Erythroblast (primary cell): ENCODE measurements at places on chromosomes 2 and 18.

GRCh38 chr2:25582077-25582830 lies 91.1 kb downstream of the DTNB start:
- DNase-seq = no peak

DNA sequence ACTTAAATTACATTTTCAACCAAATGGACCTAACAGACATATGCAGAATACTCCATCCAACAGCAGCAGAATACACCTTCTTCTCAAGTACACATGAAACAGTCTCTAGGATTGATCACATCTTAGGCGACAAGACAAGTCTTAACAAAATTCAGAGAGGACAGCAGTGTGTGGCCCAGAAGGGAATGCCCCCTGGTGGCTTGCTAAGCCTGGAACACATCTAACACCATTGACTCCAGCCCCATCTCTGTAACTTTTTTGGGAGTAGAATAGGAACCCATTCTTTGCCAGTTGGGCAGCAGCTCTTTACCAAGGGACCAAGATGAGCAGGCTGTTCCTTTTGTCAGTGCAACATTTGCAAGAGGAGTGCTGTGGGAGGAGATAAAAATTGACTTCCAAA lies 249.9 kb downstream of the PLCL1 start:
- DNase-seq = peak; percentile 27

DNA sequence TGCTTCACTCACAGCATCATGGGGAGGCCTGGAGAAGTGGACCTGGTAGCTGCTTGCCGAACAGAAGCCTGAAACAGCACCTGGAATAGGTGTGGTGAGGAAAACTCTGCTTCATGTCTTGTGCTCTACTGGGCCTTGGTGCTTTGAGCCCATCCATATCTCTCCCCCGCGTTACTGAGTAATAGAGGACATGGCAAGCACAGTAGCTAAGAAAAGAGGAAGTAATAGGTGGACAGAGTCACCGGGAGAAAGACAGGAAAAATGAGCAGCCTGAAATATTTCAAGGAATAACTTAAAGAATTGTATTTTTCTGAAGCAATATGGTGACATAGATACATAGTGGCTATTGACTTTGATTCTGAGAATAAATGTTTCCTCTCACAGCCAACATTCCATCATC lies 14.0 kb upstream of the HNMT start:
- DNase-seq = no peak

GRCh38 chr2:224645722-224646121 lies 60.6 kb upstream of the CUL3 start:
- DNase-seq = no peak

DNA sequence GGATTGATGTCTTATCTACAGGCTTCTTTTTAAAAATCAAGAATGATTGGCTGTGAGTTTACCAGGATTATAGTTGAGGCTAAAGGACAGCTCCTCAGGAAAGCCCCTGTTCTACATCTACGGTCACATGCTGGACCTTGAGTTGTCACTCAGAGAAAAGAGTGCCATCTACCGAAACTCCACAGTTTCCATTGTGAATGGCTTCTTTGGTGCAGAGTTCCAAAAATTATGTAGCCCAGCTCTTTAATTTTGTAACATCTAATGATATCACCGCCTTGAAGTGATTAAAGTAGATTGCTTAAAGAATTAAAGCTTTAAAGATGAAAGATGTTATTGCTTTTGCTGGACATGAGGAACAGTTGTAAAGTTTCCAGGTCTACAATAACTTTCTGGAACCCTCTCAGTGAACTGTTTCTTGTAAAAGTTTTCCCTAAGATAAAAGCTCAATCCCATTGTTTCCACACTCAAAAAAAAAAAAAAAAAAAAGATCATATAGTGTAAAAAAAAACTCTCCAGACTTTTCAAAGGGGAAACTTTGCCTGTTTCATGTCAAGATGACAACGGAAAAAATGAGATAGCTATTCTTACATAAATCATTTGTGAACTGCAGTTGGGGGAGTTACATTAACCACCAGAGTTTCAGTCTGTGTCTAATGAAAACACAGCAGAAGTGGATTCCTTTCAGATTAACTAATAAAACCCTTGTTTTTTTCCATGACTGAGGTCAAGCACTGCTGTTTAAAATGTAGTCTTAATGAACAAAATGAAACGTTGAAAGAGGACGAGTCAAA lies 4.3 kb downstream of the COL3A1 start:
- DNase-seq = no peak

- DNase-seq = no peak
These were observed 3.3 kb upstream of the CCBE1 start for GRCh38 chr18:59700535-59700967.

GRCh38 chr2:232281858-232282507 lies 96.6 kb upstream of the ALPP start:
- no peak for DNase-seq

DNA sequence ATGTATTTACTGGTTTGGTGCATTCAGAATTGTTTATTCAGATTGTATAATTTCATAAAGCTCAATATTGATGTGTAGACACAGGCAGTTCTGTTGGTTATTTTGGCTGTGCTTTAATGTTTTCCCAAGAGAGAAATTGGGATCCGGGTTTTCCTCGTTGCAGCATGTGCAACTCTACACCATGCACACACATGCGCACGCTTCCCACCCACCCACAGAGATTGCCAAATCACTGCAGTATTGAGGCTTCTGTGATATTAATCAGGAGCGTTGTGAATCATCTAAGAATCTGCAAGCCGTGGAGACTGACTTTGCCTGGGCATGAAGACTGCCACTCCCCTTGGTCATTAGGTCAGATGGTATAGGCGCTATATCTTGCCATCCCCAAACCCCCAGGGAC lies 571.5 kb downstream of the SLC4A3 start:
- DNase-seq = no peak

- peak; percentile 70 for DNase-seq
These were observed 213.0 kb upstream of the CELF4 start for GRCh38 chr18:37778417-37779165.

DNA sequence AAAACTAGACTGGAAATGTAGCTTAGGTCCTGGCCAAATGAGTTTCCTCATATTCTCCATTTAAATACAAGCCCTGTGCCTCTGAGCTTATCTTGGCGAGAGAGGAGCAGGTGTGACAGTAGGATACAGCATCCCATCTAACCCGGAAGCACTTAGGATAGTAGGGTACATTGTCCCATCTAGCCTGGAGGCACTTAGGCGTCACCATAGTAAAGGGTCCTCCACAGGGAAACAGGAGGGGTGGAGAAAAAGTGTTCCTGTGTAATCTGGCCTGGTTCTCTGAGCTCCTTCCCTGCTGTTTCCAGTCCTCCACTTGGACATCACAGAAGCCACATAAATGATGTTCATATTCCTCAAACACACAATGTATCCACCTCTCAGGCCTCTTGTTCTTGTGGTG lies 301.4 kb downstream of the GALR1 start:
- DNase-seq = no peak

GRCh38 chr2:54535599-54536195 lies 79.6 kb downstream of the SPTBN1 start:
- no peak for DNase-seq

DNA sequence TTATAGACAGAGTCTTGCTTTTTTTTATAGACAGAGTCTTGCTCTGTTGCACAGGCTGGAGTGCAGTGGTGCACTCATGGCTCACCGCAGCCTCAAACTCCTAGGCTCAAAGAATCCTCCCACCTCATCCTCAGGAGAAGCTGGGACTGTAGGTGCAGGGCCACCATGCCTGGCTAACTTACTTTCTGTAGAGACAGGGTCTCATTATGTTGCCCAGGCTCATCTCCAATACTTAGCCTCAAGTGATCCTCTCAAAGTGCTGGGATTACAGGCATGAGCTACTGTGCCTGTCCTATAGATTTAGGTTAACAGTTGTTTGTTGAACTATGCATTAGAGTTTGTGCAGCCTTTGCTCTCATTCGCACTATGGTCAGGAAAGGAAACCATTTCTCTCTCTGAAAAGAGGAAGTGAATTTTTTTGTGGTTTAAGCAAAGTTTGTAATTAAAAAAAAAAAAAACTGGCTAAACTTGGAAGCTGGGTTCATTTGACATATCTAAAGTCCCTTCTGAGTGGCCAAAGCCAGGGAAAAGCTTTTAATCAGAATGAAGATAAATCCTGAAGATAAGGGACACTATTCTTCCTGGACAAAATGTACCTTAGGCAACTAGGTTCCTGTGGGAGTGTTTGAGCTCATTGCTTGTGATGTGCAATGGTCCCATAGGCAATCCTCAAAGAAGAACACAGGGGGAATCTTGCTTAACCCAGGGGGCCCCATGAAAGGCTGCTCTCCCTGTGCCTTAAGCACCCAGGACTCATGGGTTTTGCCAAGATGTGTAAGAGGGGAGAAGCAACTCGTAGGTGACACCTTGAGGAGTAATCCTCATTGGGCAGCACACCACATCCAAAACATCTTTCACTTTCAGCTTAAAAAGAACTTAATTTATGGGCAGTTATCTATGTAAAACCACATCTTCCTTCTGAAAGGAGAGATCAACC lies 201.7 kb downstream of the MREG start:
- DNase-seq = no peak

DNA sequence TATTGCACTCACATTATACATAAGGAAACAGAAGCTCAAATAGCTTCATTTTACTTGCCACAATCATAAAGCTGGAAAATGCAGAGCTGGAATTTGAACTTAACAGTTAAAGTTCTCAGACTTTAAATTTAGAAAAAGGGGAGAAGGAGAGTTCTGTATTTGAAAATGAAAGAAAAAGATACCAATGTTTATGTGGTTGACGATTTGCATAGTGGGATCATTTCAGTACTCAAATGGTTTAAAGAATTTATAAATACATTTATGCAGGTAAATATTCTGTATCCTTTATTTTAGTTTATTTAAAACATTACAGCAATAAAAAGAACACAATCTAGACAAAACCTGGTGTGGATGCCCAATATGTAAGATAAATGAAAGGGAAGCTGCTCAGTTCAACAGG lies 25.5 kb upstream of the STAT4 start:
- DNase-seq = no peak

DNA sequence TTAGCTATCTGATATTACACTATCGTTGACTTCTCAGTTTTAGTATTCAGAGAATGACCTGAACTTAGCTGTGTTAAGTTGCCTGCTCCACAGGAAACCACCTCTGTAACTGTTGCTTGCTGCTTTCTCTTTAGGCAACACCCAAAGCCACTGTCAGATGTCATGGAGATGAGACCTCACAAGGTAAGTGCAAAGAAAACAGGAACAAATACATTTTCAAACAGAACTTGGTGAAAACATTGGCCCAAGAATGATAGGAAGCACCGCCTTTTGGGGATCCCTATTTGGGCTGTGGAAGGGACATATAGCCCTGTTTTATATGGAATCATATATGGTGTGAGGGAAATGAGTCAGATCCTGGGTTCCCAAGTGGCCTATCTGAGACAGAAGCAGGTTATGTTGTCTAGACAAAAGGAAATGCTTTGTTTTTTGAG lies 143.4 kb downstream of the UBE2E3 start:
- DNase-seq = peak; percentile 11

- DNase-seq = no peak
These were observed 34.7 kb downstream of the INPP4A start for GRCh38 chr2:98479371-98479770.

DNA sequence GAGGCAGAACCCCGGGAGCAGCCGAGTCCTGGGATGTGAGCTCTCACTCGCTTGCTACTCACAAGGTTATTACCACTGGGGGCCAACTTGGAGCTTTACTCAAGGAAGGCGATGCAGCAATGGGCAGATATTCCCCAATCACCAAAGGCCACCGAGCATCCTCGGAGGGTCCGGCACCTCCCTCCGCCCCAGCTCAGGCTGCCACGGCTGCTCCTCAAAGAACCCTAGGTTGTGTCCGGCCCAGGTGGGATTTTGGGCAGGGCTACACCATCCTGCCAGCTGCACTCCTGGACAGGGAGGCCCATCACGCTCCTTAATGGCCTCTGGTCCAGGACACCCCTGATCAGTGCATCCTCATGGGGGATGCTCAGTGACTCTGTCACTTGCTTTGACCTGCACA lies 24.8 kb downstream of the FBLN7 start:
- DNase-seq = no peak

DNA sequence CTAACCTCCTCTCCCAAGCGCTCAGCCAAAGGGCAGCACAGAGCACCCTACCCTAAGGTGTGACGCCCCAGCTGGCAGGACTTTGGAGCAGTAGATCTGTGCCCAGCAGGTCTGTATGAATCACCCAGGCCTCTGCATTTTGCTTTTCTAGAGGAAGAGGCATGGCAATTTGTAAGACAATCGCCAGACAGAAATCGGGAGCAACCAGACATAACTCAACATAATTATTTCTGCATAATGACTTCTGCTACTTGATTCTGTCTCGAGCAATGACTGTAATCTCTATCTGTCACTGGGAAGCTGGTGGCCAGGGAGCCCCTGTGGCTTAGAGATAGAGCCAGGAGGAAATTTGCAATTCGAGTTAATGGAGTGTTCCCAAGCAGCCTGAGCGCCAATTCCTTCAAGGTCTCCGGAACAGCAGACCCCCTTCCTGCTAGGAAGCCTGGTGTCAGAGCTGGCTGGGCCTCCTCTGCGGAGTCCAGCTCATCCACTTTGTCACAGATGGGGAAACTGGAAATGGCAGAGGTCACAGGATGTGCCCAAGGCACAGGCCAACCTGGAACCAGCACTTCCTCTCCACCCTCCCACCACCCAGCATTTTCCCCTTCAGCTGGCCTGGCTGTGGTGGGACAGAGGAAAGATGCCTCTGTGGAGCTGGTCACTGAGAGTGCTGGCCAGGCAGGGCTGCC lies 55.0 kb downstream of the ODC1 start:
- peak; percentile 17 for DNase-seq

- DNase-seq = no peak
These were observed 42.5 kb downstream of the SCTR start for GRCh38 chr2:119481501-119482455.

GRCh38 chr18:62458346-62458745 lies 64.5 kb upstream of the ZCCHC2 start:
- no peak for DNase-seq

GRCh38 chr2:36146765-36147164 lies 208.8 kb upstream of the CRIM1 start:
- DNase-seq = no peak

- DNase-seq = no peak
These were observed 332.8 kb downstream of the TXNL1 start for GRCh38 chr18:56305583-56305982.
